ENCODE measurements at places on chromosomes 1 and 21. TPM values are rescaled to one million over a fixed set of nuclear protein-coding genes. Genes with fewer than 3 reads are reported as not detected.

- peak; percentile 62 for DNase-seq
Observed at GRCh38 chr1:17319561-17320350, 11.8 kb downstream of the PADI4 start.

- DNase-seq, result peak; percentile 43
Observed at GRCh38 chr21:38669186-38669585, 136.5 kb upstream of the ETS2 start.

- peak; percentile 64 for DNase-seq
Observed at GRCh38 chr1:84836145-84836544, 56.9 kb downstream of the LPAR3 start.

- DNase-seq, result peak; percentile 72
Observed at GRCh38 chr1:116874733-116875249, 34.9 kb upstream of the PTGFRN start.

DNA sequence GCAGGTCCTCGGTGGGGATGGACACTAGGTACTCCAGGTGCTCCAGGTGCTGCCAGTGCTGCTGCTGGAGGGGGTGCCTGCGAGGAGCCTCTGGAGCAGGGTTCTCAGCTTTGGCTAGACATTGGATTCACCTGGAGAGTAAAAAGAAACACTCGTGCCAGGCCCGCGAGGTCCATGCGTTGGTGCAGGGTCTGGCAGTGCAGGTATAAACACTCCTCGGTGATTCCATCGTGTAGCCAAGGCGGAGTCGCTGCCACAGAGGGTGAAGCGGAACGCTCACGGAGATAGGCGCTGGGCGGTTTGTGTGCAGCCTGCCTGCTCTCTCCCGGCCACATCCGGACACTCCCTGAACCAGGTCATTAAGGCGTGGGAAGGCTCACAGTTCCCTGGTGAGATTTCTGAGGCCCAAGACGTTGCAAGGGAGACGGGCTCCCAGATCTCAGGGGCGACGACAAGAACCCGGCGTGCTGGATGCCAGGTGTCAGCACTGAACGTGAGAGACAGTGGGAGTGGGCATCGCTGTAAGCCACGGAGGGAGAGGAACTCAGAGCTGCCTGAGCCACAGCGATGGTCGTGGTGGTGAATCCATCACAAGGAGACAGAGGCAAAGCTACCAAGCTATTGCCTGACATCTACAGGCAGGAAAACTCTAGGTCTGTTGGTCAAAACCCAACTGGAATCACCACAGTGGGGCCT, 17.2 kb upstream of the SUMO3 start:
- DNase-seq, result no peak

GRCh38 chr1:48066936-48067335, 69.8 kb upstream of the TRABD2B start:
- DNase-seq, result no peak

DNA sequence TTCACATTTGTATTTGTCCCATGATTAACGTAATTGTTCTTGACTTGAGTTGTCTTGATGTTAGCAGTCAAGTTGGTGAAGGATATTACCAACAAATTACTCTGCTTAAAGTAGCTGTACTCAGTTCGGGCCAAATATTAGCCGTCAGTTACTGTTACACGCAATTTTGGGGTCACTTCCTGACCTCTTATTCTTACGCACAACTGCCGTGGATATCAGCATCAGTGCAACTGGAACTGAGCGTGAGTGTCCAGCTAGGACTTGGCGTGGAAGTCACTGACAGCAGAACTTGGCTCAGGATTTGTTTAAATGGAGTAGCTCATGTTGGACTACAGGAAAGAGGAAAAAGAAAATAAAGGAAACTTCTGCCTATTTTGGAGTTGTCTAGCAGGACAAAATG, 56.4 kb downstream of the ADAMTS1 start:
- no peak for DNase-seq

DNA sequence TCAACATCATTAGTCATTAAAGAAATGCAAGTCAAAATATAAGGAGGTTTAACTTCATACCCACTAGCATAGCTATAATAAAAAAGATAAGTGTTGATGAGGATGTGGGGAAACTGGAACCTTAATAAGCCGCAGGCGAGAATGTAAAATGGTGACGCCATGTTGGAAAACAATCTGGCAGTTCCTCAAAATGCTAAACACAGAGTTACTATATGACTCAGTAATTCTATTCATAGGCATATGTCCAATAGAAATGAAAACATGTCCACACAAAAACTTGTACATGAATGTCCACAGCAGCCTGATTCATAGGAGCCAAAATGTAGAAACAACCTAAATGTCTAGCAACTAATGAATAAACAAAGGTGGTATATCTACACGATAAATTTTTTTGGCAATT, 23.2 kb downstream of the DDX59 start:
- no peak for DNase-seq

DNA sequence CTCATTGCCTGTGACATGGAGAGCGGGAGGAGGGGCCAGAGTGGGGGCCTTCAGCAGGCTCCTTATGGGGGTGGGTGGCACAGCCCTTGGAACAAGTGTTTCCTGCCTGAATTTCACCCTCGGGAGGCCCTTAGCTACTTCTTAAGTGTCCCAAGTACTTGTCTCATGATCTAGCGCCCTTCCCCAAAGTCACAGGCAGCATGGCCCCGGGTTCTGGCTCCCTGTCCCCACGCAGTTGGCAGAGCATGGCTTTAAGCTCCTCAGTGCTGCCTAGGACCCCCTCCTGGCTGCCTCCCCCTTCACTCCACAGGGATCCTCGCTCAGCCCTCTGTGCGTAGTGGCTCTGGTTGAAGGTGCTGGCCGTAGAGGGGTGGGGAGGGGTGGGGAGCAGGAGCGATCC, 197.2 kb downstream of the CAMTA1 start:
- DNase-seq, result no peak

- no peak for DNase-seq
Observed at GRCh38 chr1:230145505-230145899, 78.5 kb downstream of the GALNT2 start.

- DNase-seq, result peak; percentile 24
Observed at GRCh38 chr21:43740497-43741156, 21.7 kb downstream of the PDXK start.

DNA sequence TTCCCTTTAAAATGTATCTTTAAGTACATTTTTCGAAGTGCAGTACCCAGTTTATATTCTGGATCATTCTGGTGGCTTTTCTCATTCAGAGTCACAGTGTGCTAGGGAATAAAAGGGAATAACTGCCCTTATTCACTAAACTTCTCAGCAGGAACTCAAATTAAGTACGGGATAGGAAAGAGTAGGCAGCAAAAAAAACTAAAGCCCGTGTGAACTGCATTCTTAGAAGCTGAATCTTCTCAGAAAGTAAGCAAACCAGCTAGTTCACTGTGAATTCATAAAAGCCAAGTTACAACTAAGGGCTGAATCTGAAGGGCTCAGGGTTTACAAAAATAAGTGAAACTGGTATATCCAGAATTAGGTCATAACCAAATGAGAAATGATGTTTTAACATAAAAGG, 22.0 kb downstream of the PRPF38A start:
- DNase-seq, result no peak

DNA sequence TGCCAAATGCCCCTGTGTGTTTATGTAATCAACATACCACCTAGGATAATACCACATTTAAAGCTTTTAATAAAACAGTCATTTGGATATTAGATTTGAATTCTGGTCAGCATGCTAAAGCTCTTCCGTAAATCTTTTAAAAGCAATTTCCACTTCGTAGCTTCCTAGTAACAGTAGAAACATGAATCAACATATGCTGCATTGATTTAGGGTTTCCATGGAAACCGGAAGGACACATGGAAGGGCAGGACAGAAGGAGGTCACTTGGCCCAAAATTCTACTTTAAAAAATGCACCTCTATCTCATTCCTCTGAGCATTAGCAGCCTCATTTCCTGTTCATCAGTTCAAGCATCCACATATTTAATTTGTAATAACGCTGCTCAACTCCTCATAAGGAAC, 8.1 kb downstream of the RGS8 start:
- no peak for DNase-seq

DNA sequence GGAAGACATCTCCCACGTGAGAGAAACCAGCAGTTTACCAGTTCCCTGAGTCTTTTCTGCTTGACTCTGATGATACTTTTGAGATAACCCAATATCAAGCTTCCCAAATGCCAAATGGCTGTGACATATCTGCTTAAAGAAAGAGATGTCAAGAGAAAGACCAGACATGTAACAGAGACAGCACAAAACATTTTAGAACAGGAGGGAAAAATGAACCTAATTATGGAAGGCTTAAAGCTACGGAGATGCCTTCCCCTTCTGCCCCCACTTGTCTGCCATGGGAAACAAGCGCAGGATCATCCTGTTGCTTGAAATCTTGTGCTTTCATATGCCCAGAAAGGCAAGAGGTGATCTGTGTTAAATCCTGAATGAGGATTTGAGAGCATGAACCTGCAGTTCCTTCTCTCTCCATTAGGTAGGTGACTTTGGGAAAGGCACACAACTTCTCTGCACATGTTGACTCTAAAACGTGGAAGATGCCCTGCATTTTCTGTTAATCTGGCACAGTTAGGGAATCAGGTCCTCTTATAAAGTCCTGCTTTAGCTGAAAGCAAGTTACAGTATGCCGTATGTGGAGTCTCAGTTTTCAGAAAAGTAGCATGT, 46.7 kb upstream of the MTR start:
- DNase-seq, result no peak

- no peak for DNase-seq
Observed at GRCh38 chr1:111195002-111195684, 5.3 kb downstream of the DENND2D start.

- DNase-seq, result no peak
Observed at GRCh38 chr1:62876535-62876934, 92.6 kb downstream of the ATG4C start.

- DNase-seq, result no peak
Observed at GRCh38 chr1:228349701-228350171, 56.9 kb downstream of the TRIM11 start.

DNA sequence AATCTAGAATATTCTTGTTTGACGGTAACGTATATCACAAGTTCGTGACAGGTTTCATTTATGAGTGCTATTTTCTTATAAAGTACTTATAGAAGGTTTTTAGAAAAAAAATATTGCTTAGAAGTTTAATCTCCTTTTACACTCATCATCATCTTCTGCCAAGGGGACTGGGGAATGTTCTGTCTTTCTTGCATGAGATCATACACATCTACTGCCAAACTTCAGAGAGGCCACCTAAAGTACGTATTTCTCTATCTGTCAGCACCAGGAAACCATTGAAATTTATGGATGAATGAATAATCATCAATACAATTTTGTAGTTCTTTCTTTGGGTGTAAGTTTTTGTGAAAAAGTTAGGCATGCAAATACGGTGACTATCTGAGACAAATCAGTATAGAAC, 245.8 kb downstream of the SPATA17 start:
- no peak for DNase-seq

GRCh38 chr1:3922201-3922725, 22.2 kb upstream of the C1orf174 start:
- DNase-seq, result peak; percentile 20

DNA sequence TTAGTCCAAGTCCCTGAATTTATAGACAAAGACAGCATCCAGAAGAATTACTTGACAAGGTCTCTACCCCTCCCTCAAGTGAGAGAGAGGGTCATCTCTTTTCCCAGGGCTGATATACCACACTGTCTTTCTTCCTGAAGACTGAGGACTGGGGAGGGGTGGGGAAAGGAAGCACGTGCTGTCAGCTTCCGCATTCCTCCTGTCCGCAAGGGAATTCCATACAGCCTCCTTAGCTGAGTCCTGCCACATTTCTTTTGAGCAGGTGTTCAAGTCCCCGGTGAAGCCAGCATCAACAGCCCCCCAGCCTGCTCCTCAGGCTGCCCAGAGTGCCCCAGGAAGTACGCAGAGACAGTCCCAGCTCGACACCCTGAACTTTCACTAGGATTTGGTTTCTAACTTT, 34.2 kb downstream of the PCAT6 start:
- DNase-seq, result no peak

DNA sequence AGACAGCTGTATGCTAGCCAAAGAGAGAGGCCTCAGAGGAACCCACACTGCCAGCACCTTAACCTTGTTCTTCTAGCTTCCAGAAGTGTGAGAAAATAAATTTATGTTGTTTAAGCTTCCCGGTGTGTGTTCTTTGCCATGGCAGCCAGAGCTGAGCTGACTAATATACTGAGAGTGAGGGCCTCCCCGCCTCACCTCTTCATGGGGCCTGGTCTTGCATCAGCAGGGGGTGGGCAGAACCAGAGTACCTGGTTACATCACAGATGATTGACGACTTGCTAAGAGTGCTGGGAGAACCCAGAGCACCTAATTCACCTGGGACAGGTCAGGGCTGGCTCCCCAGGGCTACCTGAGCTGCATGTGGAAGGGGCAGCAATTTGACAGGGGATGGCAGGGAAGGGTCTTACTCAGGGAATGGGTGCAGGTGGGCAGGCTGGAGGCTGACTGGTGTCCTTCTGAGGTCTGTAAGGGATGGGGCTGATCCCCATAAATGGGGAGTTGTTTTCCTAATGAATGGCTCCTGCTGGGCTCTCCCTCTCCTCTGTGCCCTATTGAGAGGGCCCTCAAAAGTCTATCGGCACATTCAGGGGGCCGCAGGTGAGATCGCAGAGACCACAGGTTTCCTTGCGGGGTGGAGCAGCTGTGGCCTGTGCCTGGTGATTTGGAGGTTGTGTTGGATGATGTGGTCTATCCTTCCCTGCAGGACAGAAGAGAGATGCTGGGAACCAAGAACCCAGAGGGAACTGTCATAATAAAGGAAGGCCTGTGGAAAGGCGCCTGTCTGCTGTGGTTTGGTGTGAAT, 60.6 kb upstream of the ETV3 start:
- DNase-seq, result no peak

DNA sequence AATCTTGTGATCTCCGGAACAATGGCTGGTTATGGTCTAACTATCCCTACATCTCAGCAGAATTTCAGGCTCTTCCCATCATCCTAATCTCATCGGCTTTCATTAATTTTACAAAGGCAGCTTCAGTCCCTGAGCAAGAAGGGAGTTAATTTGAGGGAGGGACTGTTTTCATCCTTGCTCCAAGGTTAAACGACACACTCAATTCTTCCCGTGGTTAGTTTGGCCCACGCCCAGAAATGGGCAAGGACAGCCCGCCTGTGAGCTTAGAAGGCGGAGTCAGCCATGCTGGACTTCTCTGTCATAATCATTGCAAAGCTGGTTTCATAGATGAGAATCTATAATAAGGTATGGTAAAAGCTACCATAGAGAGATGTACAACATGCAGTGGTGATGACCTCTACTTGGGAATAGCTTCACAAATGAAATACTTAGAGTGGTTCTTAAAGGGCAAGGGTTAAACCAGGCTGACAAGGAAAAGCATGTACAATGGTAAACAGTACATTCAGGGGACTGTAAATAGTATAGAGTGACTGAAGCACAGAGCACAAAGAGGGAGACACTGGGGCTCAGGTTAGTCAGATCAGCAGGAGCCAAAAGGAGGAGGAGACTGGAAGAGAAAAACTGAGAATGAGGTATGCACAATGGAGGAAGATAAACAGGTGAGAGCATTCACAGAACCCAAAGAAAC, 108.8 kb downstream of the SMYD3 start:
- DNase-seq, result no peak

- no peak for DNase-seq
Observed at GRCh38 chr1:18536356-18536755, 55.6 kb downstream of the KLHDC7A start.

The CLEC20A gene
- not detected for total RNA-seq

The LCE2B gene
- not detected for total RNA-seq

The GJA8 gene
- total RNA-seq, result 0.12 TPM

The MX2 gene
- total RNA-seq, result 115 TPM

The ANKRD35 gene
- 0.12 TPM for total RNA-seq

The STIL gene
- 38.8 TPM for total RNA-seq

The CYYR1 gene
- not detected for total RNA-seq

The TMEM54 gene
- 110 TPM for total RNA-seq

The LDLRAD1 gene
- not detected for total RNA-seq

The ALX3 gene
- not detected for total RNA-seq

The F5 gene
- not detected for total RNA-seq

The ADGRB2 gene
- 6.7 TPM for total RNA-seq

The SLC19A2 gene
- 8.4 TPM for total RNA-seq

The TMCO4 gene
- total RNA-seq, result 13.2 TPM

The THEM5 gene
- total RNA-seq, result not detected
